ENCODE measurements at places on chromosomes 7 and 10.
A peak's percentile ranks its signal among the peaks of the same experiment; 100 is the strongest.

GRCh38 chr7:2583798-2584580 lies 25.2 kb downstream of the IQCE start:
- DNase-seq, result no peak

DNA sequence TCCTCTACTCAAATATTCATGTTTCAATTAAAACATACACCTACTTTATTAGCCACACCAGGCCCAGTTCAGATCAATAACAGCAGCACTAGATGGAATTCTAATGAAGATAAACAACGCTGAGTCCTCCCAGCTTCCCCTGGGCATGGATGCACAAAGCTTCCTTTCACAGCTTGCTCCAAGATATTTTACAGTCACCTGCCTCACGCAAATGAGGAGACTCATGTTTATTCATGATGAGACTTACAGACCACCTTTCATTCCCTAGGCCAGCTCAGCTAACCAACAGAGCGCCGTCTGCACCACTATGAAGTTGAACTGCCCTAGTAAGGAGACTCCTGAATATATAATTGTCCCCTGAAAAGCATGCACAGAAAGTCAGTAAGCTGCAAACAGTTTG lies 283.0 kb upstream of the AOAH start:
- DNase-seq, result no peak

- DNase-seq, result no peak
Measured at GRCh38 chr10:47034441-47035051, 123.3 kb downstream of the PTPN20 start.

DNA sequence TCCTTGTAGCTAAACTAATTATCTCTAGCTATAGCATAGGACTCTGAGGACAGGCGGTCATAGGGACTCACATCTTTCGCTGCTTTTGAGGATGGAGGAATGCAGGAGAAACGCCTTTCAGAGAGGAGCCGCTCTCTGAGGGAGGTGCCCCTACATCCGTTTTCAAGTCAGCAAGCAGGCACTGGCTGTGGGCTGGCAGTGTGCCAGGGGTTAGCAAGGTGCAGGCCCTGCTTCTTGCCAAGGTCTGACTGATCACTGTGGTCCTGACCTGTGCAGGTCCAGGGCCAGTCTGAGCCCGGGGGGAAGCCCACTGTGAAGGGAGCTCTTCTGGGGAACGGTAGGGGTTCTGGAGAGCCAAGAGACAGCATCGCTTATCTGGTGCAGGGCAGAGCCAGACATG lies 89.4 kb downstream of the SH3PXD2A start:
- peak; percentile 41 for DNase-seq

GRCh38 chr7:69177461-69177861 lies 420.8 kb upstream of the AUTS2 start:
- no peak for DNase-seq

Measured in activated naive CD4-positive, alpha-beta T cell (primary cell).